ENCODE measurements at places on chromosomes 7 and 10.
A peak's percentile ranks its signal among the peaks of the same experiment; 100 is the strongest.

- no peak for DNase-seq
Measured at GRCh38 chr7:116984511-116984910, 31.2 kb downstream of the ST7 start.

- no peak for DNase-seq
Measured at GRCh38 chr7:107471292-107472070, 1.6 kb downstream of the GPR22 start.

DNA sequence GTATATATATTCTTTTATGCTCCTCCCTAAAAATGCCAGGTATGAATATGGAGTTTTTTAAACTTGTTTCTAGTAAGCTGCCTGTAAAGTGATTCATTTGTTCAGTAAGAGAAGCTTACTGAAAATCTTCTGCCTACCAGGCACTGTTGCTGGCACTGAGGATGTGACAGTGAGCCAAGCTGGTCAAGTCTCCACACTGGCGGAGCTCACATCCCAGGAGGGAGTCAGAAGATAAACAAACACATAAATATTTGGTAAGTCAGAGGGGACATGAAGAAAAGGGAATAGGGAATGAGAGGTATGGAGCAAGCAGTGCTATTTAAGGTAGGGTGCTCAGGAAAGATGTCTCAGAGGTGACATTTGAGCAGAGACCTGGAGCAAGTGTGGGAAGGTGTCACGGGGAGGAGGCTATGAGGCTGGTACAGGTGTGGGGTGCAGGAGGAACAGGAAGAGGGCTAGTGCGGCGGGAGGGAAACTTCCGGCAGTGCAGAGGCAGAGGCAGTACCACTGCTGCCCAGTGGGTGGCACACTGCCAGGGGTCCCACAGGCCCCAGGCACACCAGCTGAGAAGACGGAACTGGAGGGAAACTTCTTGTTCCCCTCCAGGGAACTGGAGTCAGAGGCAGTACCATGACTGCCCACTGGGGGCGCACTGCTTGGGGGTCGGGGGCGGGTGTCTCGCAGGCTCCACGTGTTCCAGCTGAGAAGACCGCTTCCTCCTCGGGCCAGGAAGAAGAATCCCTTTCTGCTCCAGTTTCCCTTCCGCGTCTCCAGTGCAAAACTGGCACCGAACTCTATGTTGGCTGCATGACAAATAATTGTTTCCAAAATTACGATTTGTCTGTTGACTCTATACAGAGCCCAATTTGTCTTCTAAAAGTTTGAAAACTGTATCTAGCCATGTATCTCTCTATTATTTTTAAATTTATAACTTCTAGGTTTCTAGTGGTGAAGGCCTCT, 161.0 kb downstream of the TEX36 start:
- no peak for DNase-seq

GRCh38 chr10:44978570-44979280, at the start of gene DEPP1:
Gene DEPP1 (minus strand): TSS chr10:44978809. CDS start chr10:44978030, 779 bp downstream.
- peak; percentile 81 for DNase-seq

DNA sequence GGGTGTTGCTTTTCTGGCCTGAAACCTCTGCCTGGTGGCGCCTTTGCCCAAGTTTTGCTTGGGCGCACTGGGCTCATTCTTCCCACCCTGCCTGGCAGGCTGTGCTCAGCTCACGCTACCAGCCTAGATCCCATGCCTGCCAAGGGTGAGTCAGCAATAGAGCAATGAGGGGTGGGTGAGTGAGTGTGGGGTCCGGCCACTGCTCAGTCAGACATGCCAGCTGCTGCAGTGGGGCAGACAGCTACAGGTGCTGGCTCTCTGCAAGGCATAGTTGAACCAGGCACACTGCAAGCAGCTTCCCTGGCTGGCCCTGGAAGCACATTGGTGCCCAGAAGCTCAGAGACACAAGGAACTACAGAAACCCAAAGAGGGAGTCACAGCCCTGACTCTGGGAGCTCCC, 680.9 kb upstream of the LRRTM3 start:
- DNase-seq: no peak

DNA sequence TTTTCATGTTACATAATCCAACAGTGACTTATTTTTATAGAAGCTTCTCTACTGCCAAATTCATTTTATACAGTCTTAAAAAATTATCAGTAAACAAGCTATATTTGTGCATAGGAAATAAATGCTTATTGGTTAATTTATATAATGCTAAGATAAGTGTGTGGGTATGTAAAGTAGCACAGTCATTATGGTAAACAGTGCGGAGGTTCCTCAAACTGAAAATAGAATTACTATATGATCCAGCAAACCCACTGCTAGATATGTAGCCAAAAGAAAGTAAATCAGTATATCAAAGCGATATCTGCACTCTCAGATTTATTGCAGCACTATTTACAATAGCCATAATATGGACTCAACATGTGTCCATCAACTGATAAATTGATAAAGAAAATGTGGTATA, 71.1 kb downstream of the ATRNL1 start:
- no peak for DNase-seq

DNA sequence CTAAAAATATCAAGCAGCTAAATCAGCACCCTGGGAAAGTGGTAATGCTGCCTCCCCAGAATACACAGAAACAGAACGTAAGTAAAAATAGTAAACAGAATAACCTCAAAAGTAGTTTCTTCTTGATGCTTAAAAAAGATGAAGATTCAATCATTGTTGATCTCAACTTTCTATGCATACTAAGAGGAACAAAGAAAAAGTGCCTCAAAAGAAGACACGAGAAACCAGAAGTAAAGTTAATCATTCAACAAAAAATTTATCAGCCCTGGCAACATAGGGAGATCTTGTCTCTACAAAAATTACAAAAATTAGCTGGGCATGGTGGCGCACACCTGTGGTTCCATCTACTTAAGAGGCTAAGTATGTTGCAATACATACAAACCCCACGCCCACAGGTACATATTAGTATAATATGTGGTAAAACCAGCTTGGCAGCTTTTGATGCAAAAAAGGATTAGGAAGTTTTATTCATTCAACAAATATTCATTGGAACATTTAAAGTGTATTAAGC, 153.7 kb downstream of the NRBF2 start:
- no peak for DNase-seq

DNA sequence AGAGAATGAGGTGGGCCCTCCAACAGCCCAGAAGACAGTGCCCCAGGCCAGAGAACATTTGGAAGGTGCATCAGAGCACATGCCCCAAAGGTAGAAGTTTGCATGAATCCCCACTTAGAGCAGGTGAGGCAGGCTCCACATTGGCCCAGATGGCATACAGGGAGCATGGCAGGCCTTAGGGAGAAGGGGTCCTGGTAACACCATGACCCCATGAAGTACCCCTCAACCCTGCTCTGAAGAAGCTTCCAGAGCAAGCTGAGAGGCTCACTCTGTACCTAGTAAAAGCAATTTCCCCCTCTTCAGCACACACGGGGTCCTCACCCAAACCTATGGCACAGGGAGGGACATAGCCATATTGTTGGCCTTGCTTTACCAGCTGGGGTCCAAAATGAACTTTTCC, 162.6 kb downstream of the BUB3 start:
- DNase-seq: no peak

DNA sequence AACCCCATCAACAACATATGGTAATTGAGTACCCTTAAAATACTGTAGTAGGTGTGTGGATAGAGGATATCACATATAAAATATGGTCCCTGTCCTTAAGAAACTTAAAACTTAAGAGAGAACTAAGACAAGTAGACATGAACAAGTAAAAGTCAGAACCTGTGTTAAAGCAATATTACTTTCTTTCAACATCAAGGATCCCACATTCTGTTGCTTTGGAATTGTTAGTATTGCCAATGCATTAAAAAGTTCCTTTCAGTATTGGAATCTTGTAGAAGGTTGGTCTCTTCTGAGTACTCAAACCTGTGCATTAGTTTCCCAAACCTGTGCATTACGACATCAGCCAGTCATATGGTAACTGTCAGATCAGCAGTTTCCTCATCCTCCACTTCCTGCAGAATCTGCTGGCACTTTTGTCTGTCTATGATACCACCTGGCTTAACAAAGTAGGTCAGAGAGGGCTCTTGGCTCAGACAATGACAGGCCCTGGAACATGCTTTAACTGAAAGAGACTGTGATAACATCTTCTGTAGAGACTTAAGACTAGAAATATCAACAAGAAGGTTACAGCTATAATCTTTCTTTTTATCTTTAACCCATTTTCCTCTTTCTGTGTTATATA, 56.5 kb downstream of the CCDC71L start:
- DNase-seq: no peak

GRCh38 chr10:44404741-44405437, 20.0 kb upstream of the CXCL12 start:
- no peak for DNase-seq

DNA sequence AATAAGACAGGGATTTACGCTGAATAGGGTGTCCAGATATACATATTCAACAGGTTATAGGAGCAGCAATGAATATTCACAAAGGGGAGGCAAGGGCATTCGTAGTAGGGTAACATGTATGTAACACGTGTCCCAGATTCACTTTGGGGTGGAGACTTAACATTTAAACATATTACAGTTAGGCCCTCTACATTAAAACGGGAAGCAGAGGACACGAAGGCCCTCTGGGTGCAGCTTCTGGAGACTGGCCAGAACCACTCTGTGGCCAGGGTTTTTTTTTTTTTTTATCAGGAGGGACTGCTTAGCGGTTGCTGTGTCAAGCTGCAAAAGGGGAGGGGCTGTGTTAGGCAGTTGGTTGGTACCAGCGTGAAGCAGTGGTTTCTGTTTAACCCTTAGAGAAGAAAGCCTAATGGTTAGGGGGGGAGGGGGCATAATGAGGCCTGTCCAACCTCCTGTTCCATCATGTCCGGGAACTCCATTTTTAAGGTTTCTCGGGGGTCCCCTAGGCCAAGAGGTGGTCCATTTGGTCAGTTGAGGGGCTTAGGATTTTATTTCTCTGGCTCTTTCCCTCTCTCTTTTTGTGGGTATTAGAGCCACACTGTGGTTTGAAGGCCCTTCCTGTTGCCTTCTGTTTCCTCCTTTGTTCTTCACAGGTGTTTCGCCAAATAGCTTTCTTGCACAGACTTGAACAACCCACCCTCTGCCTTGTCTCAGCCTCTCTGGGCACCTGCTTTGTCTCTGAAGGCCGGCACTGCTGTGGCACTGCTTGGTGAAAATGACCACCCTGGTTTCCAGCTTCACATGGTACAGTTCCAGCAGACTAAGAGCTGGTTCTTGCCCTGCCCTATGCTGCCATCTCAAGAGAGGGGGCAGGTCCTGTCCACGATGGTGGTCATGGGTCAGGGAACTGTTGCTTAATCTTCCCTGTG, 26.4 kb downstream of the PRF1 start:
- DNase-seq: peak; percentile 47

- no peak for DNase-seq
Measured at GRCh38 chr7:116422683-116423082, 76.9 kb upstream of the CAV2 start.

DNA sequence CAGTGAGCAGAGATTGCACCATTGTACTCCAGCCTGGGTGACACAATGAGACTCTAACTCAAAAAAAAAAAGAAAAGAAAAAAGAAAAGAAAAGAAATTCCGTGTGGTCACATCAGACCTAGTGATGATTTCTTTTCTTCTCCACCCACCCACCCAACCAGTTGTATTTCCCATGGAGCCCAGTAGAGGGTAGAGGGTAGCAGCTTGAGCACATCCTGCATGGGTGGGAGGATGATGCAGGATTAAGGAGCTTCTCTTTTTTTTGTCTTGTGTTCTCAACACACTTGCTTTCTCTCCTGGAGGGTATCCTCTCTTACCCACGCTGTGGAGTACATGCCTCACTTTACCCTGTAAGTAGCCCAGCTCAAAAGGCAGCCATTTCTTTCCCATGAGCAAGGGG, 118.6 kb upstream of the CARD11 start:
- DNase-seq: no peak

DNA sequence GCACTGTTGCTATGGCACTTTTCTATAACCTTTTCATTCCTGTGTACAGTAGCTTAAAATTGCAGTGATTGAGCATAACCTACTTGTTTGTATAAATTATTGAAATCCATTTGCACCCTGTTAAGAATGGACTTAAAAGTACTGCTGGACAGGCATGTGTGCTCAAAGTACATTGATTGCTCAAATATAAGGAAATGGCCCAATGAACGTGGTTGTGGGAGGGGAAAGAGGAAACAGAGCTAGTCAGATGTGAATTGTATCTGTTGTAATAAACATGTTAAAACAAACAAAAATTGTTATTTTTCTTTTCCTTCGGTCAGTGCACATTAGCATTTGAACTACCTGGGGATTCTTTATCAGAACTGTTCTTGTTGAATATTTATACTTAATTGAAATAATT, 57.1 kb upstream of the BAMBI start:
- no peak for DNase-seq

GRCh38 chr7:150787321-150788281, 12.6 kb downstream of the TMEM176B start:
- DNase-seq: no peak

- DNase-seq: no peak
Measured at GRCh38 chr10:86871563-86872183, 85.7 kb downstream of the MMRN2 start.

DNA sequence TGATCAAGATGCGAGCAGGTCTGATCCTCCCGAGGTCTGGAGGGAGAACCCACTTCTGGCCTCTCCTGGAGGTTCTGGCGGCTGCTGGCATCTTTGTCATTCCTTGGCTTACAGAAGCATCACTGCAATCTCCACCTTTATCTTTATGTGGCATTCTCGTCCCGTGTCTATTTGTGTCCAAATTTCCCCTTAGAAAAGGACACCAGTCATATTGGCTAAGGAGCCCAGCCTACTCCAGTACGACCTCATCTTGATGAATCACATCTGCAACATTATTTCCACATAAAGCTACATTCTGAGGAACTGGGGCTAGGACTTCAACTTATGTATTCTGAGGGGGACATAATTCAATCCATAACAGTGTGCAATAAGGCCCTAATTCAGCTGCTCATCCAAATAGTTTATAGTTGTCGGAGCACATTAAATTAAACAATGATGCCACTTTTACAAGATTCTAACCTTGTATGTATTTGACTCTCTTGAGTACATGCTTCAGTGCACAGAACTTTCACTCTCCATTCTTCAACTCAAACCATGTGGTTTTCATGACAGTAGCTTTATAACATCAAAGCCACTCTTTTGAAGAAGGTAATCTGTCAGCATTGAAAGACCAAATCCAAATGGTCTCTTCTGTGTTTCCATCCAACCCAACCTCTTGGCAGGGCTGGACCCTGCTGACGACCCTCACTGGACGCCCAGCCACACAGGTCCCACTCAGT, 86.2 kb upstream of the DDC start:
- DNase-seq: no peak

GRCh38 chr10:13822490-13822889, 235.7 kb downstream of the PRPF18 start:
- no peak for DNase-seq

DNA sequence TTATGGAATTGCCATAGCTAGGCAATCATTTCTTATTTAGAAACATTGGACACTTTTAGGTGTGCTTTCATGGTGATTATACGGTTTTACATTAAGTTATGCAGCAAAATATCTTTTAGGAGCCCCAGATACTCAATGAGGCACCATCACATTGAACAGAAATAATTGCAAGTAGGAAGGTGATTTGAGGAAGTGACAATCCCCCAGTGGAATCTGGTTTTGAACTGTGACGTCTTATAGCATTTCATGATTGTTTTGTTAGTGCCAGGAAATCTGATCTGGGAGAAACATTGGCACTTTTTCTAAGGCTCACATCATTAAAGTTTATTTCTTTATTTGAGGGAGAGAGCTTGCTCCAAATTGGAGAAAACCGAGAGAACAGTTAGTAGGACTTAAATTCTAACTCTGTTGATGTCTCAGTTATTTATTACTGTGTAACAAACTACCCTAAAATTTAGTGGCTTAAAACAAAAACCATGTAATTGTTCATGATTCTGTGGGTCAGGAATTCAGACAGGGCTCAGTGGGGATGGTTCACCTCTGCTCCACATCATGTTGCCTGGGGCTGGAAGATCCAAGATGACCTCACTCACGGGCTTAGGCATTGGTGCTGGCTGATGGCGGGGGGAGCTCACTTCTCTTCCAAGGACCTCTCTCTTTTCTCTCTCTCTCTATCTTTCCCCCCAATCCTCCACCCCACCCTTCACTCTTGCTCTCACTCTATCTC, 78.2 kb upstream of the STEAP1B start:
- DNase-seq: no peak
